ENCODE measurements at places on chromosomes 5 and 9.

DNA sequence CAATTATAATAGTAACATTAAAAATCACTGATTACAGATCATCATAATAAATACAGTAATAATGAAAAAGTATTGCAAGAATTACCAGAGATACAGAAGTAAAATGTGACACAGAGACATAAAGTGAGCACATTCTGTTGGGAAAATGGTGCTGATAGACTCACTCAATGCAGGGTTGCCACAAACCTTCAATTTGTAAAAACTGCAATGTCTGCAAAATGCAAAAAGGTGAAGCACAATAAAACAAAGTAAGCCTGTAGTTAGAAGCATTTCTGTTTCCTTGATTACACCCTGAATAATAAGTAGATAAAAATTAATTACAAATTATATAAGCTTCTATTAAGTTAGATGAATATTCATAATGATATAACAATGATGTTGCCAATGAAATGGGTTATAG lies 736.2 kb upstream of the CHD1 start:
- no peak for DNase-seq

DNA sequence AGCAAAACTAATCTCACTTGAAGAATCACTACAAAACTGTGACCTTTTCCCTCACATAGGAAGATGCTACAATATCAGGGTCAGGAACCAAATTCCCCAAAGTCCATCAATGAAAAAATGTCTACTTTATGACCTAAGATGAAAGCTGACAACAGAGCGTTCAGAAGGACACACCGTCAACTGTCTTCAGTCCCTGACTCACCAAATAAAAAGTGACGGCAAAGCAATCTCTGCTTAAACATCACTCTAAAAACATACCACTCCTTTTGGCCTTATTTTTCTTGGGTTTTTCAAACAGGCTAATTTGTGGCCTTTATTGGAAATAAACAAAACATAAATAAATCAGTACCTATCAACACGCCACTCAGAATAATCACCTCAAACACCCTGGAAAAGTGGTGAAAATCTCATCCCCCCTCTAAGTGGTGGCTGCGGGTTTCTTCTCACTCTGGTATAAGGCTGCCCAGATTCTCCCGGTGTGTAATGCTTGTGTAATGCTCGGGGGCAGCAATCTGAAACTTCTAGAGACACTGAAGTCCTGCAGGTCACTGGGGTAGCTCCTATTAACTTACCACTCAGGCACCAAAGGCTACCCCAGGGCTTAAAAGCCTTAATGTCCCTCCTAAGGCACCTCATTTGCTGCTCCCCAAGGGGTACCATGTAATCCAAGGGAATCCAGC lies 29.5 kb downstream of the SEMA4D start:
- no peak for DNase-seq

DNA sequence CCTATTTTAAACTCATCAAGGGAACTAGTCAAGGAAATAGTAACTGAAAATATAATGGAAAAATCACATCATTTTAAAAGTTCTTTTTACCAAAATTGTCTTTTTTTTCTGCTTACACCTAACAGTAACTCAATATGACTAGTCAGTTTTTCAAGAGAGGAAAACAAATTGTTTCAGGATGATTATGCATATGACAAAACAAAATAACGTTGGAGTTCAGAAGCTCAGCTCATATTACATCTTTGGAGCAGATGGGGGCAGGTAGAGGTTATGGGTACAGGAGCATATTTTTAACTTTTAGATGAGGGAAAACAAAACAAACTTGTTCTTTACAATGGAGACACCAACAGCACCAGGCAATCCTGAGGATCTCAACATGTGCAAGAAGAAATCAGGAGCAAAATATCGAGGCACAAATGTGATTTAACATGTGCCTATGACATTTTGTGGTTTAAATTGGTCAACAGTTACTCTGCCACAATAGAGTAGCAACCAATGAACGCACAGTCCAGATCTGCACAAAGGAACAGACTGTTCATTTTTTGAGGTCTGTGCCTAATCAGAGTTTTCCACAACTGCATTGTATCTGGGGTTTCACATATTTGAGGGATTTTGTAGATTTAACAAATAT lies 659.0 kb downstream of the ANXA1 start:
- DNase-seq: no peak

DNA sequence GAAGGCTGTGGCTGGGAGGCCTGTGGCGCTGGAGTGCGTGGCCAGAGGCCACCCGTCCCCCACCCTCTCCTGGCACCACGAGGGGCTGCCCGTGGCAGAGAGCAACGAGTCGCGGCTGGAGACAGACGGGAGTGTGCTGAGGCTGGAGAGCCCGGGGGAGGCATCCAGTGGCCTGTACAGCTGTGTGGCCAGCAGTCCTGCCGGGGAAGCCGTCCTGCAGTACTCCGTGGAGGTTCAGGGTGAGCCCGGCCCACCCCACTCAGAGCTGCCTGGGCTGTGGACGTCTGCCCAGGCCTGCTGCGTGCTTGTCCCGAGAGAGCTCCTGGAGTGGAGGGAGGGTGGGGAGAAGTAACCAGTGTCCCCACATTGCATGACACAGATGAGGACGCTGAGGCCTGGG lies 89.2 kb downstream of the HMCN2 start:
- no peak for DNase-seq

DNA sequence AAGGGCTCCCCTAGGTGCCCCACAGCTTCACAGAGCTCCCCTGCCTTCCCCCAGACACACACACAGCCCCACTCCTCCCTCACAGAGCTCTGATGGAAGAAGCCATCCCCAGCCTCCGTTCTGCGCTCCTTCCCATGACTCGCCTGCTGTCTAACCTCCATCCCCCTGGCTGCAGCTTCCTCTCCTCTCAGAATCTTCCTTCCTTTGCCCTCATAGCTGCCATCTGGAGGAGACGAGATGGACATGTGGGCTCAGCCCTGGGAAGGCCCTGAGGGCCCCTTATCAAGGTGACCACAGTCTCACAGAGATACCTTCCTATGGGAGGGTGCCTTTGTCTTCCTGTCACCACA lies 94.3 kb downstream of the PCDH1 start:
- DNase-seq: no peak
